ENCODE measurements at places on chromosomes 2 and 18. TPM values are rescaled to one million over a fixed set of nuclear protein-coding genes. Genes with fewer than 3 reads are reported as not detected.

Gene TDRD15
- polyA plus RNA-seq, result not detected

Gene UGGT1
- polyA plus RNA-seq, result 11.7 TPM

Gene SLC30A3
- polyA plus RNA-seq, result 7.4 TPM

Gene DPP10
- polyA plus RNA-seq, result not detected

DNA sequence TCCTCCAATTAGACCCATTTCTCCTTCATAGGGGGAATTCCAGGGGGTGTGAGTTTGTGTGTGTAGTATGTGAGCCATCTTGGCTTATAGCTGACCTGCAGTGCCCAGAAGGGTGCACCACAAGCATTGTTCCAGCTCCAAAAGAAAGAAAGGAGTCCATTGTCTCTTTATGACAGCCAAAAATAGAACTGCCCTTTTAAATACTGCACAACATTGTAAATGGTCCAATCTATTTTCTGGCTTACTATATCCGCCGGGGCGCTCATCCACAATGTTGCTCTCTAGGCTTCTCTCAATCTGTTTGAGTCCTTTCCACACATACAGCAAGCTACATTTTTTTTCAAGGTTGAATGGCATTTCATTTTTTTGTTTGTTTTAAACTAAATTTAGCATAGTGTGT lies 517.5 kb downstream of the STK39 start:
- DNase-seq, result no peak

DNA sequence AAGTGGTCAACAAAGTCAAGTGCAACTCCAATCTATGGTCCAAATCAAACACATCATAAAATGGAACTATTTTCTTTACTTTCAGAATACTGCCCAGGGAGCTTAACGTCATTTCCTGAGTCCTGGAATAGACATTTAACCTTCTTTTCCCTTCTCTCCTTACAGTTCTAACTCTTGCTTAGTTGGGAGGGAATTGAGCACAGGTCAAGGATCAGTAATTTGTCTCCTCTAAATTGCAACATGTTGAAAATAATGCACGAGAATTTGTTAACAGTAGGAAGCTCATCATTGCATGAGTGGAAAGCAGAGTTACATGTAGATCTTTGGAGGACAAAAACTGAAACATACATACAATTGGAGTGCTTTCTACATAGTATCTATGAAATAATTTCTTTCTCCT lies 87.7 kb downstream of the MEP1B start:
- DNase-seq, result no peak

Gene CIB4
- polyA plus RNA-seq, result not detected

GRCh38 chr18:61581578-61582201 lies 248.5 kb downstream of the CDH20 start:
- peak; percentile 82 for DNase-seq

GRCh38 chr2:132038179-132038882 lies 123.4 kb downstream of the ANKRD30BL start:
- DNase-seq, result no peak

DNA sequence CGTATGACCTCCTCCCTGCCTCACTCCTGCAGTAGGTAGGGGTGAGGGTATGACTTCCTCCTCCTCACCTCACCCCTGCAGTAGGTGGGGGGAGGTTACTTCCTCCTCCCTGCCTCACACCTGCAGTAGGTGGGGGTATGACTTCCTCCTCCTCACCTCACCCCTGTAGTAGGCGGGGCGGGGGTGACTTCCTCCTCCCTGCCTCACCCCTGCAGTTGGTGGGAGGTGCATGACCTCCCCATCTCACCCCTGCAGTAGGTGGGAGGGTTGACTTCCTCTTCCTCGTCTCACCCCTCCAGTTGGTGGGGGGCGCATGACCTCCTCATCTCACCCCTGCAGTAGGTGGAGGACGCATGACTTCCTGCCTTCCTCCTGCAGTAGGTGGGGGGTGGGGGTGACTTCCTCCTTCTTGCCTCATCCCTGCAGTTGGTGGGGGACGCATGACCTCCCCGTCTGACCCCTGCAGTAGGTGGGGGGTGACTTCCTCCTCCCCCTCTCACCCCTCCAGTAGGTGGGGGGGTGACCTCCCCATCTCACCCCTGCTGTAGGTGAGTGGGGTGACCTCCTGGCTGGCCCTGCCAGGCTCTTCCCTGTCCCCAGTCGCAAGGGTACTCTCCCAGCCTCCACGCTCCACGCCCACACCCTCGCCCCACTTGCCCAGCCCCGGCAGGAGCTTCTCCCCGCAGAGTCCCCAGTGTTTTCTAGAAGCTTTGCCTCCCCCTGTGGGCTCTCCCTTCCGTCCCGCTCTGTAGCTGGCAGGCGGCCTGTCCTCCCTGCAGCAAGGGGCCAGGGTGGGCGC lies 39.3 kb downstream of the TSHZ1 start:
- DNase-seq, result no peak

- no peak for DNase-seq
Observed at GRCh38 chr2:239269916-239270315, 130.9 kb downstream of the HDAC4 start.

DNA sequence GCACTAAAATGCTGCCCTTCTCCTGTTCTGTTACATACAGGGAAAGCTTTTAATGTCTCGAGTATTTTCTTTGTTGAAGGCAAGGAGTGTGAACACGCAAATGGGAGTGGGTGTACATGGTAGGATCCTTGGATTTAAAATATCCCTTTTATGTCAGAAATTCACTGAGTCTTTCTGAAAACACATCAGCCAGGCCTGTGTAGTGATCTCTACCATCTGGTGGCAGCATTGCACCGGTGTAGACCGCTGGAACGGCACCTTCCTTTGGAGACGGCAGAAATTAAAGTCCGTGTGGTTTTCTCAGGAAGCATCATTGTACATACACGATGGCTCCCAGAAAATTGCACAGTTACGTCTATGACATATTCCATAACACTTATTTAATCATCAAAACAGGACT lies 515.8 kb downstream of the GALR1 start:
- DNase-seq, result no peak

- DNase-seq, result no peak
Observed at GRCh38 chr18:31576670-31577069, 15.0 kb upstream of the TTR start.

Gene CNRIP1
- 12.8 TPM for polyA plus RNA-seq

GRCh38 chr18:76991021-76991688 lies 141.4 kb downstream of the MBP start:
- no peak for DNase-seq

- no peak for DNase-seq
Observed at GRCh38 chr18:8625461-8626092, 16.3 kb downstream of the RAB12 start.

DNA sequence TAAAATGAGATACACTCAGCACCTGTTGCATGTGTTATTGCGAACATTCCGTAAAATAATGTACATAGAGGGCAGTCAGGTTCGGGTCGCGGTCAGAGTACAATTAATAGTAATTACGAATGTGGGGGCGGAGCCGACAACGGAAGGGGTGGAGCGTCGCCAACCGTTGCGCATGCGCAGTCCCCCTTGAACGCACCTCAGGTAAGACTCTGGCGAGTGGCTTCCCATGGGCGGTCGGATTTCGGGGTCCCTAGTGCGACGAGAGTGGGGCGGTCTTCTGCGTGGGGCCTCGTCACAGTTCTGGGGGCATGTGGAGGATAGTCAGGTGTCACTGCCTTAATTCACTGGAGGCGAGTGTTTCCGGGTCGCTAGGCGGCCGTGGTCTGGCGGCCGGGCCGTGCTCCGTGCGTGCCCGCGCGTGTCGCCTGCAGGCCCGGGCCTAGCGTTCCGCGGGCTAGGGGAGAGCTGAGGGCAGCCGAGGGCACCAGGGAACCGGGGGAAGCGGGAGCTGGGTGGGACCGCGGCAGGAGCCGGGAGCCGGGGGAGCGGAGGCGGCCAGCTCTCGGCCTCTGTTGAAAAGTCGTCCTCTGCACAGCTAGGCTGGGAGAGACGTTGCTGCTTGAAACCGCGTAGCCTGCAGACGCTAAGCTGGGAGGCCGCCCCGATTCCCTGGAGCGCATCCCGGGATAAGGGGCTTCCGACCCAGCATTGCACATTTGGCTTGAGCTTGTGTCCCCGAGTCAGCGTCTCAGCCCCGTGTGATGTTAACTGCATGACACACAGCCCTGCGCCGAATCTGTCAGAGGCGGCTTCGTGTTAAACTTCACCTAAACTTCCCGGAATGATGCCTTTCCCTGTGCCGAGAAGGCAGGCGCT lies at the start of gene CEBPZOS:
Gene CEBPZOS (plus strand): TSS at position 177 of the 876 bp plus-strand sequence. CDS start 3,209 bp downstream, outside the sequence.
- peak; percentile 88 for DNase-seq

- DNase-seq, result no peak
Observed at GRCh38 chr18:46464926-46465655, 191.9 kb downstream of the LOXHD1 start.

- no peak for DNase-seq
Observed at GRCh38 chr2:149400997-149401396, 70.6 kb downstream of the LYPD6 start.

DNA sequence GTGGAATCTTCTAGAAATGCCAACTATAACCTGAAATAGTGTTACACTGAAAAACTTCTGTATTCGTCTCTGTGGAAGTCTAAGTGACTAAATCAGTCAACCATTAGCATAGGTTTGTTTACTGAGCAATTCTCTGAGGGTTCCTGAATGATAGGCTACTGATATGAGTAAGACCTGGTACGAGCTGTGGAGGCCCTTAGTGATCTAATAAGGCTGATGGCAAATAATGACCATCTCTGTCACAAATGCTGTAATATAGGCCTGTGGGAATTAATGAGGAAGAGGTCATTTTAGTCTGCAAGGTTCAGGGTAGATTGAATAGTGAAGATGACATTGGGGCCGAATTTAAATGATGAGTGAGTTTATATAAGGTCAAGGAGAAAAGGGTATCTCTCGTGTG lies 82.5 kb downstream of the MGAT5 start:
- no peak for DNase-seq

Gene TTC21B
- 8.0 TPM for polyA plus RNA-seq

Gene TYMS
- 0.80 TPM for polyA plus RNA-seq

GRCh38 chr2:168233726-168234406 lies 13.5 kb downstream of the STK39 start:
- DNase-seq, result no peak

DNA sequence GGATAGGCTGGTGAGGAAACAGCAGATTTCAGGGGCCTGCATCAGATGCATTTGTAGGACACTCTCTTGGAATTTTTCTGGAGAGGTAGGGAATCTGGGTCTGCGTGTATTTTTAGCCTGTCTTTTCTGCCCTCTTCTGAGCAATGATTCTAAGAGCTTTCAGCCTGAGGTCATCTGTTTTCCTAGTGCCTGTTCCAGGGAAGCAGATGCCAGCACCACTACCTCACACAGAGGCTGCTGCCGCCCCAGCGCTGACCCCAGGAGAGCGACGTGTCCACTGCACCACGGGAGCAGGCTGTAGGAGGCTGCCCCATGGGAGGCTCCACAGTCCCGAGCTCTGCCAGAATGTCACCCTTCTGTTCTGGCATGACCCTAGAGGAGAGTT lies 316.5 kb downstream of the CYP26B1 start:
- peak; percentile 44 for DNase-seq

Gene POTEJ
- polyA plus RNA-seq, result not detected

Gene GREB1L
- 0.54 TPM for polyA plus RNA-seq

All from heart right ventricle (tissue), 16 donors.